ENCODE measurements at places on chromosomes 5 and 9. TPM values are rescaled to one million over a fixed set of nuclear protein-coding genes. Genes with fewer than 3 reads are reported as not detected.

DNA sequence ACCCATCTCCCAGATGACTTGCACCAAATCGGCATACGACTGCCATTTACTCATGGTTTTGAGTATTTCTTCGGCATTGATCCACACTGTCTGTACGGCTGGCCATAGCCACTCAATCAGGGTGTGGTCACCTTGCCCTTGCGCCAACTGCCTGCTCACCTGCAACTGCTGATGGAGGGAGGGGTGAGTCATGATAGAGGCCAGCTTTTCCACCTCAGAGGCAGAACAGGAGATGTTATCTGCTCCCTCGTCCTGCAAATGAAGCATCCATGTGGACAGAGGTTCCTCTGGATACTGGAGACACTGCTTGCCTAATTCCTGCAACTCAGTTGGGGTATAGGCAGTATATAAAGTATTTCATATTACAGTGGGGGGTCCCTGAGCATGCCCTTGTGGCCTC is 85.6 kb upstream of the ATP10B start:
- no peak for DNase-seq

GRCh38 chr9:134676886-134677285 is 35.3 kb downstream of the COL5A1 start:
- no peak for DNase-seq

DNA sequence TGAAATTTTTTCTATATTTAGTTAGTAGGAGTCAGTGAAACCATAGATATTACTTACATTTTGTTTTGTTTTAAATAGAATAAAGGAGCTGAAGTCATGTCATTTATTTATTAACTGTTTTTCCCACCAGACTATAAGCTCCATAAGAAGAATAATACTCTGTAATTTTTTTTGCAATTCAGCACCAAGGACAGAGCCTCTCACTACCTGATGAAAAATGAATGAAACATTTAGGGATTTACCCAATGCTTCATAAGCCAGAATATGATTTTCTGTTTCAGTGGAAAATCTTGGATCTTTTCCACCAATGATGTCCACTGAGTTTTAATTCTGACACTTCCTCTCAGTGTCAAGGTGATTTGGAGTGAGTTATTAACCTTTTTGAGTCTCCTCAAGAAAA is 624.9 kb upstream of the GRAMD2B start:
- no peak for DNase-seq

GRCh38 chr5:172559004-172559932 is 81.8 kb upstream of the NEURL1B start:
- DNase-seq: peak; percentile 80

GRCh38 chr5:137176126-137176525 is 323.0 kb downstream of the SPOCK1 start:
- DNase-seq: no peak

- no peak for DNase-seq
Observed at GRCh38 chr5:89283728-89284493, 400.9 kb upstream of the MEF2C start.

- DNase-seq: no peak
Observed at GRCh38 chr5:107634981-107635848, 35.5 kb downstream of the EFNA5 start.

DNA sequence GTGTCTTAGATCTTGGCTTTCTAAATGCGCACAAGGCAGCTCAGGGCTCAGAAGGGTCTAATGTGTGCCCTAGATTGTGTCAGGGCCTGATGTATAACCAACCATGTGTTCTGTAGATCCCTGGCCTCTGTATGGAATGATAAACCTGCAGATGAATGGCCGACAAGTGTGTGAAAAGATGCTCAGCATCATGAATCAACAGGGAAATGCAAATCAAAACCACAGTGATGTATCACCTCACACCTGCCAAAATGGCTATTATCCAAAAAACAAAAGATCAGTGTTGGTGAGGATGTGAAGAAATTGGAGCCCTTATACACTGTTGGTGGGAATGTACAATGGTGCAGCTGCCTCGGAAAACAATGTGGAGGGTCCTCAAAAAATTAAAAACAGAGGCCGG is 489.8 kb downstream of the SEMA5A start:
- no peak for DNase-seq

DNA sequence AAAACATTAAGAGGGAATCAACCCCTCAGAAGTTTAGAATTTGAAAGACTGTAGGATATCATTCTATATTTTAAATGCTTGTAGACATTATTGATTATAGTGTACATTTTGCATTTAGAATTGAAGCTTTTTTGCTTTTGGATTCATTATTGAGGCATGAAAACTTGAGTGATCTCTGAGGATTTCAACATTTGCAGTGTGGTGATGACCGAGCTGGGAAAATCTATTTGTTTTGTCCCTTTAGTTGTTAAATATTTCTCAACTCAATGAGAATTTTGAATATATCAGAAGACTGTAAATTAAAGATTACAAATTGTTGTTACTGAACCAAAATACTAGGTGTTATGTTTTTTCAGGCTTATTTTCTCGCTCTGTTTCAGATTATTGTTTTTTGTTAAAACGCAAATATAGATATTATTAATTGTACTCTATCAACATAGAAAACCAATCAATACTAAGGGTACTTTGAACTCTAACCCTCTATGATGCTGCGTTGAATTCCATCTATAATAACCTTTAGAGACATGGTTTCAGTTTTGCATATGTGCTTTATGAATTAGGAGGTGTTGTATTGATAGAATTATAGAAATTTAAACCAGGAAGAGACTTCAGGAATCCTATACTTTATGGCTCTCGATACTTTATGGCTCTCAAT is 19.3 kb upstream of the DMRTA1 start:
- no peak for DNase-seq

DNA sequence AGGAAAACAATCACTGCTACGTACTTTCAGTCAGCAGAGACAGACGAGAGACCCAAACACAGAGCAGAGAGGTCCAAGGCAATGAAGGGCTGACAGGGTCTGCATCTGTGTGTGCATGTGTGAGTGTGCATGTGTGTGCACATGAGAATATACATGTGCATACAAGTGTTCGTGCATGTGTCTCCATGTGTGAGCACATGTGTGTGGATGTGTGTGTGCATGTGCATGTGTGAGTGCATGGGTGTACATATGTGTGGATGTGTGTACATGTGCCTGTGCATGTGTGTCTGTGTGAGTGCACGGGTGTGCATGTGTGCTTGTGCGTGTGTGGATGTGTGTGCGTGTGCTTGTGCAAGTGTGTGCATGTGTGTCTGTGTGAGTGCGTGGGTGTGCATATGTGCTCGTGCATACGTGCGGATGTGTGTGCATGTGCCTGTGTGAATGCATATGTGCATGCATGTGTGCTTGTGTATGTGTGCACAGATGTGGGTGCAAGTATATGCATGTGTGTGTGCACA is 82.3 kb downstream of the OLFM1 start:
- DNase-seq: no peak

DNA sequence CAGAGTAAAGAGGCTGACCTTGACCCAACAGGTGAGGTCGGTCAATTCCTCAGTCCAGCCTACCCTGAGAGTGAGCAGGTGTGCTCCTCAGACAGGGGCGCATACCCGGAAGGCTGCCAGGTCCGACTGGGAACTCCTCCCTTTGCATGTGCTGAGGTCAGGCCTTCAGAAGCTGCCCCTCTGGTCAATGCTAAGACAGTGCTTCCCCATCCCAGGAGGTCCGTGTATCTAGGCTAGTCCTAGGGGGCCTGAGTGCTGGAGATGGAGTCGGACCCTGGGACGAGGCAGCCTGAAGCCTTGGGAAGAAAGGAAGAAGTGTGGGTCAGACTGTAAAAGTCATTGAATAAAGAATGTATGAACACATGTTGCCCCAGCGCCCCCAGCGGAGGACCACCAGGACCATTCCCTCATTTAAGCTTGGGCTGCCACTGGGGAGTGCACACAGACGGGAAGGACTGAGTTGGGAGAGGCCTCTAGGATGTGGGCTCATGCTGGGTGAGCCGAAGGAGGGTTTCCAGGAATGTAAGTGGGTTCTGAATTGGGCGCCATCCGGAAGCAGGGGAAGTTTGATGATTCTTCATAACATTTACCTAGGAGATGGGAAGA is 41.0 kb upstream of the GFPT2 start:
- DNase-seq: no peak

GRCh38 chr5:173139631-173140030 is 4.7 kb upstream of the BNIP1 start:
- DNase-seq: no peak

DNA sequence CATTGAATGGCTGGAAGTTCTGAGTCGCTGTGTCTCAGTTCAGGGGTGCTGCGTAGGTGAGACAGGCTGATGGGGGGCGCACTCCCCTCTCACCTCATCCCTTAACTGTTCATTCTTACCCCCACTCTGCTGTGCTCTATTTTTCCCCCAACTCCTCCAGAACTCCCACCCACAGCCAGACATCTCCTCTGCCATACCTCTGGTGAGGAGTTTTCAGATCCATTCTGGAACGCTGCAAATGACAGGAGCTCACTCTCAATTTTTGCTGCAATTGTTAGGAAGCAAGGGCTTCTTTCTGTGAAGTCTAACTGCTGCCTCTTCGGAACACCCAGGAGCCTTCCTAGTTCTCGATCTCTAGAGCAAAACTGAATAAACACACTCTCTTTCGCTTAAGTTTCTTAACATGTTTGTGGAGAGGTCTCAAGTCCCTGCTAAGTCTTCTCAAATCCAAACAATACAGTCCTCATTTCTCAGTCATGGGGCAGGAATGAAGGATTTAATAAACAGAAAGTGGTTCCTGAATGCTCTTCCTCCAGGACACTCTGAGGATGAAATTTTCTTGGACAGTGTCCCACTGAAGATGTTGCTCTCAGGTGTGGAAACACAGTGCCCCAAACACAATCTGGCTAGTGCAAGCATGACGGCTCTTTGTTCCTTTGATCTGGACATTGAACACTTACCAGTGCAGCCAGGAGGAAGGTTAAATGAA is 387.7 kb downstream of the KDM4C start:
- DNase-seq: no peak

DNA sequence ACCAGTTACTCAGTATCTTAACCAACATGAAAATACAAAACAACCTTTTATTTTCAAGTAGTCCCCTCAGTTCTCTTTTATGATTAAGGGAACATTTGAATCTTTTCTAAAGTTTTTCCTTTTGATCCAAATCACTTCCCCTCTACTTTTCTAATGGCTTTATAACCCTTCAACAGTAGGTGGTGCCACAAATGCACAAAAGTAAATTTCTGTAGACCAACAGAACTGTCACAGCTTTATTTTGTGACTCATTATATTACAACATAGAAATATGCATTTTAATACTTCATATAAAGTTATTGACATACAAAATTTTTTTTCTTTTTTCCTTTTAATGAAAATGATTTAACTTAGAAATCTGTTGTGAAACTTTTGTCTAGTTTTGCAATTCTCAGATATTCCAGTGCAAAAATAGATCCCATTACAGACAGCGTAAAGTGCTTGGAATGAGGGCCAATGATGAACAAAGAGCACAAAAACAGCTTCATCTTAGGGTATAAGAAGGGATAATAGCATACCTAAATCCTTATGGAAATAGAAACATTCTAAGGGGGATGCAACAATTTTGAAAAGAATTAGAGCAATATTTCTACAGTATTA is 17.0 kb downstream of the NIPSNAP3B start:
- no peak for DNase-seq

DNA sequence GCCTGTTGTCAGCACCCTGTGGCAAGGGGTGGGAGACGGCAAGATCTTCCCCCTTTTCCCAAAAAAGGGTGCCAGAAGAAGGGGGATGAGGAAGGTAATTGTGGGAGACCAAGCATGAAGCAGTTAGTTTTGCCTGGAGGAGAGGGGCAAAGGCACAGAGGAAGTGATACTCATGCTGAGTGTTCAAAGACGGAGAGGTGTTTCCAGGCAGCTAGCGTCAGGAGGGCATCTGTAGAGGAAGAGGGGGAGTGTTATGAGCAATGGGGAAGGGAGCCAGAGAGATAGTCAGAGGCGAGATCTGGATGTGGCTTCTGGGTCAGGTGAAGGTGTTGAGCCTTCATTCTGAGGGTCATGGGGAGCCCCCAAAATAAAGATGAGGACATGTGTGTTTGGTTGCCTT is 26.9 kb upstream of the ADAM19 start:
- no peak for DNase-seq

DNA sequence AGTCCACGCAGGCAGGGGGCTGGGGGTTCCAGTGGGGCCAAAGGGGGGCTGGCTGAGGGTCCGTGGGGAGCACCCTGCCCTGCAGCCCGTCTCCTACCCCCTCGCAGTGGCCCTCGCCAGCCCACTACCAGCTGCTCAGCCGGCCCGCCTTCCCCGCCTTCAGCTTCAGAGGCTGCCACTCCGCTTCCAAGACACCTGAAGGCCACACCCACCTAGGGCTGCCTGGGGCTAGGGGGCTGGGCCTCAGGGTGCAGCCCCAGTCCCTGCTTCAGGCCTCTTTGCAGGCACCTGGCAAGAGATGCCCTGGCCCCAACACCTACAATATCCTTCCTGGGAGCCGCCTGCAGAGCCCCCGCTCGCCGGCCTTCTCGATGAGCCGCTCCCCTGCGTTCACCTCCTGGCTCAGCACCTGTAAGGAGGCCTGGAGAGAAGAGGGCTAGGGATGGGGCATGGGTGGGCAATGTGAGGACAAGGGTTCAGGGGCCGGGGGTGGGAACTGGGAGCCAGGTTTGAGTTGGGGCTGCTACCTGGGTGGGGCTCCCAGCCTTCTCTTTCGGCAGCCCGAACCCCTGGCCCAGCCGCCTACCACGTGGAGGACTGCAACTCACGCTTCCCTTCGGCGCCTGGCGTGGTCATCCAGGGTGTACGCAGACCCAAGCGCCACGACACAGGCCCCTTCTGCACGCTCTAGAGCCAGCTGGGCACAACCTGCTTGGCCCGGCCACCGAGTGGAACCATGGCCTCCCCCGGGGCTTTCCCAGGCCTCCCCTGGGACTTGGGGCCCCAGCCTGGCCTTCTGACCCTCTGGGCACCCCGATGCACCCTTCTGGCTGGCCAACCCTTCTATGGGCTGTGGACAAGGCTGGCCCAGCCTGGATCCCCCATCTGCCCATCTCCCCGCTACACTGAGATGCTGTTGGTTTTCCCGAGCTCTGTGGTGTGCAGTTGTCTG is 1.7 kb downstream of the STPG3 start:
- no peak for DNase-seq

The PCDHB16 gene
- total RNA-seq: 1.3 TPM

The LHX3 gene
- total RNA-seq: not detected

The CXCL14 gene
- total RNA-seq: 0.49 TPM

The CCL27 gene
- not detected for total RNA-seq

The FAM81B gene
- total RNA-seq: 19.5 TPM

The ABHD17B gene
- 10.6 TPM for total RNA-seq

The F2RL1 gene
- 0.96 TPM for total RNA-seq
